A549 treated with dexamethasone at 1 μM for 4 hours (cell line): ENCODE measurements at places on chromosomes 7 and 10. TPM values are rescaled to one million over a fixed set of nuclear protein-coding genes. Genes with fewer than 3 reads are reported as not detected.

The SYT15B gene
- 2.2 to 3.9 TPM (median 3.5 TPM) in 5 replicates for total RNA-seq

The HBP1 gene
- 14.9 to 21.2 TPM (median 16.8 TPM) in 5 replicates for total RNA-seq

The GFRA1 gene
- 8.4 to 12.2 TPM (median 11.6 TPM) in 5 replicates for total RNA-seq

The ARMC3 gene
- total RNA-seq: 0.63 to 1.0 TPM (median 0.89 TPM) in 5 replicates

The CCZ1 gene
- 72.6 to 77.0 TPM (median 75.5 TPM) in 5 replicates for total RNA-seq
